ENCODE measurements at places on chromosomes 5 and 9.

GRCh38 chr9:123085916-123086315 is 52.4 kb downstream of the GPR21 start:
- no peak for DNase-seq

GRCh38 chr9:2299156-2299842 is 284.2 kb downstream of the SMARCA2 start:
- DNase-seq, result no peak

DNA sequence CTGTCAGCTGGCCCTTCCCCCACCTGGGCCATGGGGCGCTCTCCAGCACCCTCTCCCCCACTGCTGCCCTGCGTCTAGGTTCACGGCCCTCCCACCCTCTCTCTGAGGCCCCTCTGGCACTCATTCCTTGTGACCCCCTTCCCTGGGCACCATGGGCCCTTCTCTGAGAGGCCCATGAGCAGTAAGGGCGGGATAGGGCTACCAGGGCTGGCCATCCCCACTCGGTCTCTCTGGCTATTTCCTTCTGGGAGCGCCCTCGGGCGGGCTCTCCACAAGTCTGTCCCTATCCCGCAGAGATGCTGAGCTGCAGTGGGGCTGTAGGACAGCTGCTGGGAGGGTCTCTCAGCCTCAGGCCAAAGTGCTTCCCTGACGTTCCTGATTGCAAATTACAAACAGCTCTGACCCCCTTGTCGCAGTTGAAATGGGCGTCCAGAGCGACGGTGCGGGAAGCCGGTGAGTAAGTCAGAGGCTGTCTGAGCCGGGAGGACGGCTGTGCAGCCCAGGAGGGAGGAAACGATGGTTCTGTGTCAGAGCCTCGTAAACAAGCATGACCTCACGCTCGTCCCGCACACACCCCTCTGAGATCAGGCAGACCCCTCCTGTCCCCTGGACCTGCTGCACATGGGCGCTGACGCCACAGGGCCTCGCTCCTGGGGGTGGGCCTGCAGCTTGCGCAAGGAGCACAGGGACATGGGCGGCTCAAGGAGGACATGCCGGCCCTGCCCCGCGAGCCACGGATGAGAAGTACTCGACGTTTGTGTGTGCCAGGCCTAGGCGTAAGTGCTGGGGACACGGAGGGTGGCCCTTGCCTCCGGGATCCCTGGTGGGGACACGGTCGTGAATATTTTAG is 36.3 kb upstream of the GFPT2 start:
- no peak for DNase-seq

DNA sequence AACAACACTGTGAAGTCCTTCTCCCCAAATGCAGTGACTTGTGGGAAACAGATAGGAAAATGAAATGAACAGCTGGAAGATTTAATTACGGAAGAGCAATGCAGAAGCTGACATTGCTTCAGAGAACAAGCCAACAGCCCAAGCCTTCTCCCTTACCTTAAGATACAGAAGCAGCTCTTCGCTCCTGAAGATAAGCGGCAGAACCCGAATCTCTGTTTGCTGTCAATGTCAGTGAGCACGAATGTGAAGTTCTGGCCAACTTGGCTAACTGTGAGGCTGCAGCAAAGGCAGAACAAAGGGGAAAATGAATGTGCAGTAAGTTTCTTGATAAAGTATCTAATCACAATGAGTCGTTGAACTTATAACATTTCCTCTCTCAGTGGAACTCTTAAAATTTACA is 172.4 kb downstream of the DENND1A start:
- no peak for DNase-seq

GRCh38 chr5:31809050-31809870 is 170.3 kb downstream of the PDZD2 start:
- DNase-seq, result no peak

- DNase-seq, result no peak
Observed at GRCh38 chr5:115772731-115773475, 43.6 kb downstream of the CDO1 start.

GRCh38 chr5:42811591-42812446 is at the start of gene SELENOP:
TSS of gene SELENOP (minus strand) at chr5:42811892. CDS start at chr5:42808353, 3,539 bp downstream.
- no peak for DNase-seq

- no peak for DNase-seq
Observed at GRCh38 chr5:168286386-168286785, 5.1 kb upstream of the WWC1 start.

GRCh38 chr9:109926421-109926869 is 146.4 kb downstream of the PALM2AKAP2 start:
- no peak for DNase-seq

- no peak for DNase-seq
Observed at GRCh38 chr5:131607418-131607817, 27.6 kb downstream of the RAPGEF6 start.

GRCh38 chr9:4144869-4145268 is 155.0 kb downstream of the GLIS3 start:
- DNase-seq, result no peak

DNA sequence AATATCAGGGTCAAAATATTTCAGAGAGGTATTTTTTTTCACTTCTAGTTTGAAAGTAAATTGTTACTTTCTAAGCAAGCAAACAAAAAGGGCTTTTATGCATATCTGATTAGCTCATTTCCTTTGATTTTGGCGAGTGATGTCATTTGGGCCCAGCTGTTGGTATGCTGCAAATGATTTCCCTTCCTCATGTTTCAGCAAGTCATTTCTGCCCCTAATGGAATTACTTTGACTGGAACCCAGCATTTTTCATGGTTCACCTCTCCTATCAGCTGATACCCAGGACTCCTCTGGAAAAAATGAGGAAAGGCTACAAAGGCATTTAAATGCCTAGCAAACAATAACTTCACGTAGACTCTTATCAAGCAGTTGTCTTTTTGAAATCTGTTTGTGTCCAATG is 500.6 kb downstream of the EBF1 start:
- DNase-seq, result no peak

GRCh38 chr9:120937596-120937995 is 11.0 kb upstream of the TRAF1 start:
- no peak for DNase-seq

- no peak for DNase-seq
Observed at GRCh38 chr5:124436294-124436693, 310.1 kb downstream of the ZNF608 start.

DNA sequence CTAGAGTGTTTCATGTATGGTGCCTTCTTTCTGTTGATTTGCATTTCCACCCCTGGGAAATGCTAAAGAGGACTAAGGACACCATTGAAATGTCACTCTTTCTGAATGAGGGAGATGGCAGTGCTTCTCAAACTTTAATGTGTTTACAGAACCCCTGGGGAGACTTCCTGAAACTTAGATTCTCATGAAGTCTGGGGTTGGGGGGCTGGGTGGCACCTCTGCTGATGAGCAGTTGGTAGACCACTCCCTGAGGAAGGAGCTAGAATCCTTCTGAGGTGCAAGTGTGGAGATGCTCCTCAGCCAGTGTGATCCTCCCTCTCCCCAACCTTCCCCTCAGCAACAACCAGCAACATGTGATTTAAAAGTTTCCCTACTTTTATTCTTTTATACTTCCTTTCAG is 546.8 kb downstream of the LRRC70 start:
- DNase-seq, result no peak

GRCh38 chr9:119004618-119004990 is 364.6 kb downstream of the BRINP1 start:
- DNase-seq, result no peak

- no peak for DNase-seq
Observed at GRCh38 chr5:89302102-89302891, 419.3 kb upstream of the MEF2C start.

GRCh38 chr9:130171226-130172148 is 717 bp upstream of the NCS1 start:
- DNase-seq, result no peak

DNA sequence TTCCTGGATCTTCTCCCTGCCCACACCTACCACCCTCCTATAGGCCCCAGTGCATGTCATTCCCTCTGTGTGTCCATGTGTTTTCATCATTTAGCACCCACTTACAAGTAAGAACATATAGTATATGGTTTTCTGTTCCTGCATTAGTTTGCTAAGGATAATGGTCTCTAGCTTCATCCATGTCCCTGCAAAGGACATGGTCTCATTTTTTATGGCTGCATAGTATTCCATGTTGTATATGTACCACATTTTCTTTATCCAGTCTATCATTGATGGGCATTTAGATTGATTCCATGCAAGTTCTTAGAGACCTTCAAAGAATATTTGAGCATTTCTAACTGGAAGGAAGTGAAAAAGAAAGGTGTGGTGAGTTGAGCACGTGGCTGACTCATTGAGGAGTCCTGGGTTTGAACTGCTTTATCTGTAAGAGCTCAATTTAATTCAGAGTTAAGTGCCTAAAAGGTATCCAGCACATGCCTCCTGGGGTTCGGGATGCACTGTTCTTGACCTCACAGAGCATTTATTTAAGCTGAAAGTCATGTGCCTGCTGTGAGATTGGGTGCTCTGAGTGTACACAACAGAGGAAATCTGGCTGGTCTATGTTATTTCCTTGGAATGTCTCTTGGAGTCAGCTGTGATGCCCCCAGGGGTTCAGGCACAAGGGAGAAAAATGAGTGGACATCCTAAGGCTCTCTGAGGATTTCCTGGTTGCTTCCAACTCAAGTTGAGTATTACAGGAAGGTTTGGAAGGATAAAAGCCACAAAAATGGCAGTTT is 56.4 kb downstream of the SH3GL2 start:
- DNase-seq, result no peak

DNA sequence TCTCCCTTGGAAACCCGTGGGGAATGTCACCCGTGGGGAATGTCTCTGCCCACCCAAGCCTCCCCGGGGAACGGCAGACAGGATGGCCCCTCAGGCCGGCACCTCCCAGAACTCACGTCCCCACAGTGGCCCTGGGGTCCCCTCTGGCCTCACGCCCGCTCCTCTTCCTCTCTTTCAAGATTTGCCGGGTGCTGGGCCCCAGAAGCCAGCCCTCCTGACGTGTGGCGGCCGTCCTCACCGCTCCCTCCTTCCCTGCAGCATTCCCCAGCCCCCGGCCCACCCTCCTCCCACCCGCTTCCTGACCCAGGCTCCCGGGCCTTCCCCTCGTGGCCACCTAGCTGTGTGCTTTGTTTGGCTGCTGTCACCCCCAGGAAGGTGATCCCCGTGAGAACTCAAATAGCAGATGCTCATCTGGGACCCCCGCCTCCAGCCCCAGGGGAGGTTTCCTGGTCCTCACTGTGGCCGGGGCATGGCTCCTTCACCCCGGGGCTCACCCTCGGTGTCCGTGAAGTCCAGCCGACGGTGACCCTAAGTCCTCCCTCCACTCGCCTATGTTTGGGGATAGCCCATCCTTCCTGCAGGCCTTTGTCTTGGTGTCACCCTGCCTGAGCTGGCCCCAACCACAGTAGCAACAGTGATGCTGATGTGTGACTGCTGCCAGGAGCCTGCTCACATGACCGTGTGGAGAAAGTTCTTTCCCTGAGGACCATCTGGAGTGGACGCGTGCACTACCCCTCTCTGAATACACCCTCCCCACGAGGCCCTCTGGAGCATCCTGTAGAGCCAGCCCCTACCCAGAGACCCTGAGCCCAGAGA is 163.3 kb upstream of the IER5L start:
- no peak for DNase-seq

DNA sequence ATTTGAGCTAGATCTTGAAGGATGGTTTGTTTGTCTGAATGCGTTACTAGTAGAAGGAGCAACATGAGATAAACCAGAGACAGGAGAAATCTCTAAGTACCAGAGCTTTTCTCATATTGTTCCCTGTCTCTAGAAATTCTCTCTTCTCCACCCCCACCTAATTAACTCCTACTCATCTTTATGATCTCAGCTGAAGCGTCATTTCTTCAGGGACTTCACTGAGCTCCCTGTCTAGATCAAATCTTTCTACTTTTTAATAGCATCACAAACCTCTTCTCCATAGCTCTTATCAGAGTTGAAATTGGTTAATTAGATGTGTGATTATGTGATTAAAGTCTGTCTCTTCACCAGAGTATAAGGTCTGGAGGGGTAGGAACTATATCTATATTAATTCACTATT is 226.2 kb downstream of the PAPPA start:
- no peak for DNase-seq

DNA sequence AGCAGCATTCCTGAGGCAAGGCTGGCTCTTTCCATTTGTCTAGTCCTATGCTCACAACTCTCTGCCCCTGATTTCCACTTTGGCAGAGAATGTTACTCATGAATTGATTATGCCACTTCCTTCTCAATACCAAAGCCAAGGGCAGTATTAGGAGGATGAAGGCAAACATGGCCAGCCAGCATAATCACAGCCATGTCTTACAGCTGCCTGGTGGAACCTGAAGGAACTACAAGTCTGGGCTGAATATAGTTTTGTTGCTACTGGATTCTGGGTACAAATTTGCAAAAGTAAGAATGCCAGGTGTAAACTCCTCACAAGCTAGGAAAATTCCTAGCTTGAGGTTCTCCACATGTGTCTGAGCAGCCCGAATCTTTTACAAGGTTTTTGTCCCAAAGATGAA is 4.2 kb downstream of the SIL1 start:
- DNase-seq, result no peak

GRCh38 chr9:73141282-73141681 is 10.4 kb upstream of the ANXA1 start:
- no peak for DNase-seq

DNA sequence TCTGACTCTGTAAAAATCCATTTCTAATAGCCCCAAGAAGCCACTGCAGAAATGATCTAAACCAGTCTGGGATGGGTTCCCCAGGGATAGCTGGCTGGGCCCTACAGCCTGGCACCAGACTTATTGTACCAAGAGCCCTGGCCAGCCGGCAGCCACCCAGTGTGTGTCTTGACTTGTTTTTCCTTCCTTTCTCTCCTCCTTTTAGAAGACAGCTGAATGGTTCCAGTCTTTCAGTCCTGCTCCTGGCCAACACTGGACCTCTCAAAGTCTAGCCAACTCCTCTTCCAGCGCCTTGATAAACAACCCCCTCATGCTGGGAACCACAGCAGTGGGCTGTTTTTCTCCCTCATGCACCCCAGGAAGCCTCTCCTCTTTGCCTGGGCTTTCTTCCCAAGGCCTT is 34.1 kb downstream of the ATOX1 start:
- no peak for DNase-seq

- DNase-seq, result no peak
Observed at GRCh38 chr9:70112981-70113380, 69.3 kb downstream of the MAMDC2 start.

GRCh38 chr5:136766456-136766855 is 401.1 kb upstream of the TRPC7 start:
- DNase-seq, result no peak

DNA sequence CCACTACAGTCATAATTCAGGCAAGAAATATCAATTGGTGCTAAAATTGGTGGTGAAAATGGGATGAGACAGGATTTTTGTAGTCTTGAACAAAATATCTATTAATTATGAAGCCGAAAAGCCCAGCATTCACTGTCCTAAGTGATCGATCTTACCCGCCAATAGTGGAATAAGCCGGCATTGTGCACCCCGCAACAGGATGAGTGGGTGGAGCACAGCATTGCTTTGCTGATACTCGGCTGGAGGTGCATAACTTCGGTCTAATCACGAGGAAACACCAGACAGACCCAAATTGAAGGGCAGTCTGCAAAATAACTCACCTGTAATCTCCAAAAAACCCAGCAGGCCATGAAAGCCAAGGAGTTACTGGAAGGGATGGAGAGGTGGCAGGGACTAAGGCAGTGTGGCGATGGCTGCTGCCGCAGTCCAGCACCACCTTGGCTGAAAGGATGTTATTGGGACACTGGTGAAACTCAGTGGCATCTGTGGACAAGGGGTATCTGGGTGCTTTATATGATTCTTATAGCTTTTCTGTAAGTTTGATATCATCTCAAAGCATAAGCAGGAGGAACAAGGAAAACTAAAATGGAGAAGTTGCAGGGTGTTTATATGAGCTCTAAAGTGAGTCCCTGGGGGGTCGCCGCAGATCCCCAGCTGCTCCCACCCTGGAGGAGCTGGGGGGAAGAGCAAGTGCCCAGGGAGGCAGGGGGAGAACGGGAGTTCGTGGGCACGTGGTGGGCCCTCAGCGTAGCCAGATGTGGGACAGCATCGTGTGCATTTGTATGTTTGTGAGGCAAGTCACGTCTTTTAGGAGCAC is 45.2 kb downstream of the AHRR start:
- DNase-seq, result no peak

Data from activated naive CD4-positive, alpha-beta T cell (primary cell).